Psoas muscle (tissue), 8 donors: ENCODE measurements at places on chromosomes 3 and 15. TPM values are rescaled to one million over a fixed set of nuclear protein-coding genes. Genes with fewer than 3 reads are reported as not detected.

- DNase-seq = no peak
Observed at GRCh38 chr3:42148086-42148848, 57.1 kb downstream of the TRAK1 start.

DNA sequence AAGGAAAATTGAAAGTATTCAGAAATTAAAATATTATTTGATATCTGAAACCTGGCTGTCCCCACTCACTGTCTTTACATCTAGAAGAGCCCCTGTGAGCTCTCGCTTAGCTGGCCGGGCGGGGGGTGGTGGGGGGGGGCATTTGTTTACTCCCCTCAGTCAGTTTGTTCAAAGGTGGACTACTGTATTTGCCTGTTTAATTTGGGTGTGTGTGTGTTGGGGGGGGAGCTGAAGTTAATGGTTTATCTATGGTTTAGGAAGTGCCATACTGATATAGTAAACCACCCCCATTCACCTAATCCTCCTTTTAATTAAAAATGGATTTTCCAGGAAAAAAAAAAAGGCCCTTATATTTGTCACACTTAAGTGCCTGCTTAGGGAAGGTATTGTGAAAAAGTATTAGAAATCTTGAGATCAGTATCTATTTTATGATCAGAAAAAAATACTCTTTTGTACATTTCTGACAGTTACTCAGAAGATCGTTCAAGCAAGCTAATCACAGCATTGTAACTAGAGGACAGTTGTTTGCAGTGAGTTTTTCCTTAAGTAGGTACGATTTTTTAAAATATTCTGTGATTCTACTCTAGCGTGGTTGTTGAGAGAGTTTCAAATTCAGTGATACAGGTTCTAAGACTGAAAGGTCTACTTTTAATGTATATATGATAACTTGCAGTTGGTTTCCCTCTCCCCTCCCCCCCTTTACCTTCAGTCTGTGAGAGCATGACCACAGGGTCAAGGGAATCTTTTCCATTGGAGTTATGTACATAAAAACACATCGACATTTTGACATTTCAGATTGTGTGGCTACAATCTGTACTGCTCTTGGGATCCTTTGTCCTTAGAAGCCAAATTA is 8.5 kb downstream of the NR2F2 start:
- DNase-seq = no peak

DNA sequence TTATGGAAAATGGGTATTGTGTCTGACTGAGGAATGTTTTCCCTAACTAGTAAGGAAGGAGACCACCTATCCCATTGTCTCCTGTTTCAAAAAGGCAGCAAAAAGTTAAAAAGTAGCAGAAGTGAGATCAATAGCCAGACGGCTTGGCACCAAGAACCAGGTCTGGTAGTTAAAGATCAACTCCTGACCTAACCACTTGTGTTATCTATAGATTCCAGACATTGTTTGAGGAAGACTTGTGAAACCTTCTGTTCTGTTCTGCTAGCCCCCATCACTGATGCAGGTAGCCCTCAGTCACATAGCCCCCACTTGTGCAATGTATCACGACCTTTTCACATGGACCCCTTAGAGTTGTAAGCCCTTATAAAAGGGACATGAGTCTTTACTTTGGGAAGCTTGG is 46.3 kb upstream of the C2CD4B start:
- no peak for DNase-seq

DNA sequence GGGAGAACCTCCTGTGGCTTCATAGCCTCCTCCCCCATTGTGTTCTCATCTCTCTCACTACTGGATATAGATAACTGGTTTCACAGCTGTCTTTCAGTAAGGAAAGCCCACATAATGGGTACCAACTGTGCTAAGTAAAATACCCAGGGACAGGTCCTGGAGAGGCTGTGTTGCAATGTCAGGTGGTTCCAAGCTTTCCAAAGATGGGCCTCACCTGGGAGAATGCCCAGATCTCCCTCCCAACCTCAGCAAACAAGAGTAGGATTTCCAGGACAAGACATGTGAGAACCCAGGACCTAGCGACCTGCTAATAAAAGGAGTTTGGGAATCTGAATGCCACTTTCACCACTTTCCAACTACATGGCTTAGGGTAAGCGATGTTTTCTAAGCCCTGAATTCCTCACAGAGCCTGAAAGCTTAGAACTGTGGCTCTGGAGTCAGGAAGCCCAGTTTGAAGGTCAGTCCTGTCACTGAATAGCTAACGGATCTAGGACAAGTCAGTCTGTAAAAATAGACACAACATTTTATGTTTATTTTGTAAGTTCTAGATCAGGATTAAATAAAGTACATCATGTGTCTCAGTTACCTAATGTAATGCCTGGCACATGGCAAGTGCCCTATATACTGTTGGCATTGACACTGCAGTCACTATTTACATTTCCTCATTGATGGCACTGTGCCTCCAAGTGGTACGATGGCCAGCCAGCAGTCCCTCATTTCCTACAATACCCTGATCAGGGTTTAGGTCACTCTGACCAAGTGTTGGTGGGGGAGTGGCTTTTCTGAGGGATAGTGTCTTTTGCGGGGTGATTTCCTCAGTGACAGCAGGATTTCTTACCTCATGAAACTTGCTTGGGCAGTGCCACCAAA is 11.9 kb downstream of the CERS3 start:
- peak; percentile 66 for DNase-seq

DNA sequence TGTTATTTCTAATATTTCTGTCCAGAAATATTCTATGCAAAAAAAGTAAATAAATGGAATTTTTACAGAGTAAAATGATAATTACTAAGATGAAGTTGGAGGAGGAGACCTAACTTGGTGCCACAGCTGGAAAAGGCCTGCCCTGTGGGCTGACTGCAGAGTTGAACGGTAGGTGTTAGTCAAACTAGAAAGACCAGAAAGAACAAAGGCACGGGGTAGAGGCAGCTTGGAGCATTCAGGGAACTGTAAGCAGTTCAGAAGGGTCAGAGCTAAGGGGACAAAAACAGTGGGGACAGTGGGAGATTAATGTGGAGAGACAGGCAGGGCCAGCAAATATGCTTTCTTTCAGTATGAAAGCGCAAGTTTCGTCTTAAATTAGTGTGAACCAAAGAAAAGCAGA is 39.3 kb upstream of the PTPRG start:
- DNase-seq = no peak

DNA sequence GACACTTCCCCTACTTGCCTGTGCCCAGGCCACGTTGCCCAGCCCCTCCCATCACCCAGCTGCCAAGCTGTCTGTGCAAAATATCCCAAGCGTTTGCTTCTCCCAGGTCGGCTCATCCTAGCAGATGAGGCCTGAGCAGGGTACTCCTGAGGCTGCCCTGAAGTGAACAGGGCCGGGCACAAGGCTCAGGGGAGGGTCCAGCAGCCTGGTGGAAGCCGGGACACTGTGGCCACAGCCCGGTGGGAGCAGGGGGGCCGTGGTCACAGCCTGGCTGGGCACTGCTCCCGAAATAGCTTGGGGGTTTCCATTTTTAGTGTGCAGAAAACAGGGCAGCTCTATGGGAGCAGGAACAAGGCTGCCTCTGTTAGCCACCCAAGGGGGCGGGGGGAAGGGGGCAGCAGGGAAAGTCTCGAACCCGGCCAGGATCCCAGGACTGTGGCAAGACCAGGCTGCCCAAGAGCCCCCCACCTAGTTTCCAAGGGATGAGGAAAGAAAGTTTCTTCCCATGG is 3.4 kb downstream of the PLXNB1 start:
- no peak for DNase-seq

DNA sequence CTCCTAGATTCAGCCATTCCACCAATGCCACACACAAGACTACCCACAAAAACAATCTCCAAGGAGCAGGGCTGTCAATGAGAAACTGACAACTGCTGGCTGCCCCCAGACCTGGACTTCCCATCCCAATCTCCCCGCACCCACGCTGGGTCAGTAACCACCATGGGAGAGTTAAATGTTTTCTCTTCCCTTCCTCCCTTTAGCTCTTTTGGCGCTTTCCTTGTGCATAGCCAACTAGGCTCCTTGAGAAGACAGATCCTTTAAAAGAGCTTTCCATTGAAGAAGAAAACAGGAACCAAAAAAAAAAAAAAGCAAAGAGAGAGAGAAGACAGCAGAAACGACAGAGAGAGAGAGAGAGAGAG is 8.3 kb downstream of the BCL6 start:
- DNase-seq = peak; percentile 22

- no peak for DNase-seq
Observed at GRCh38 chr3:140995881-140996280, 54.2 kb downstream of the SLC25A36 start.

- DNase-seq = no peak
Observed at GRCh38 chr15:67813104-67813634, 12.1 kb upstream of the SKOR1 start.

DNA sequence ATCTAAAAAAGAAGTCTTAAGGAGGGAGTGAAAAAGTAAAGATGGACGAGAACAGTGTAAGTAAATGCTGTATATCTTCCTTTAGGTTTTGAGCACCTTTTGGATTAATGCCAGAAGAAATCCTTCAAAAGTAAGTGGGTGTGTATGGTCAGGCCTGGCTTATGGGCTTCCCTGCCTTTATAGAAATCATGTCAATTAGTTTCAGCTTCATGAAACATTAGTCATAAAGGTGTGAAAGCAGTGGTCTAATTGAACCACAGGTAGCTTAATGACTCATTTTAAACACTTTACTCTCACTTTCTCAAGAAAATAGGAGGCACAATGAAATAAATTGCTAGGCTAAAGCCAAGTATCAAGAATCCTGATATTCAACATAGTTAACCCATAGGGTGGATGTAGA is 467.4 kb upstream of the DPPA4 start:
- no peak for DNase-seq

DNA sequence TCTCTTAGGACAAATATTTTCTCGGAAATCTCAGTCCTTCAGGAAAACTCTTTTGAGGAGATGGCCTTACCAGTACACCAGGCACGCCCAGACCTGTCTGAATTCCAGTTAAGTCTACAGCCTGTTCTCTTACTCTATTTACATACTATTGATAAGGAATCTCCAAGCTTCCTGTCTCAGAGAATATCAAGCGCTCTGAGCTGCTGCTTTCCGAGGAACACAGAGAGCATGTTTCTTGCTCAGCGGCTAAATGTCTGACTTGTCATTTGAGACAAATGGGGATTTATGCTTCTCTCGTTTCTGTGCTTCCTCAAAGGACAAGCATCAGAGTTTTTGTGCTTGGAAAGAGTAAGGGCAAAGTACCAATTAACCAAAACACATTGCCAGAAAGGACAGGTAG is 112.4 kb upstream of the CCDC54 start:
- DNase-seq = no peak

- no peak for DNase-seq
Observed at GRCh38 chr3:180116203-180116602, 79.5 kb upstream of the PEX5L start.

- no peak for DNase-seq
Observed at GRCh38 chr15:89109238-89109637, 21.0 kb downstream of the ABHD2 start.

DNA sequence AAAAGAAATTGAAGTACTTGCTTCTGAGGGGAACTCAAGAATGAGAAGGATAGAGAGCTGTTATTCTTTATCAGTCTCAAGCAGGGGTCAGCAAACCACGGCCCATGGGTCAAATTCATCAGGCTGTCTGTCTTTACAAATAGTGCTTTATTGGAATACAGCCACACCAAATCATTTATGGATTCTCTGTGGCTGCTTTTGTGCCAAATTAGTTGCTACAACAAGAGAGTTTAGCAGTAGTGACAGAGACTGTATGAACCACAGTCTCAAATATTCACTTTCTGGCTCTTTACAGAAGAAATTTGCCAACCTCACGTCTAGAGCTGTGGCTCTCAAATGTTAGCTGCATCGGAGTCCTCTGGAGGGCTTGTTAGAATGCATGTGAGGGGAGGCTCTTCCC is 258.0 kb upstream of the RARB start:
- no peak for DNase-seq

Gene NPAP1
- not detected for total RNA-seq

Gene DUOX1
- total RNA-seq = 0.94 TPM

Gene ATP13A4
- 0.10 TPM for total RNA-seq

Gene MUC13
- not detected for total RNA-seq

Gene RHOV
- total RNA-seq = not detected

Gene NRG4
- 11.6 TPM for total RNA-seq

Gene MYH15
- 0.10 TPM for total RNA-seq
